Astrocyte of the spinal cord (primary cell): ENCODE measurements at places on chromosomes 13 and 19.

DNA sequence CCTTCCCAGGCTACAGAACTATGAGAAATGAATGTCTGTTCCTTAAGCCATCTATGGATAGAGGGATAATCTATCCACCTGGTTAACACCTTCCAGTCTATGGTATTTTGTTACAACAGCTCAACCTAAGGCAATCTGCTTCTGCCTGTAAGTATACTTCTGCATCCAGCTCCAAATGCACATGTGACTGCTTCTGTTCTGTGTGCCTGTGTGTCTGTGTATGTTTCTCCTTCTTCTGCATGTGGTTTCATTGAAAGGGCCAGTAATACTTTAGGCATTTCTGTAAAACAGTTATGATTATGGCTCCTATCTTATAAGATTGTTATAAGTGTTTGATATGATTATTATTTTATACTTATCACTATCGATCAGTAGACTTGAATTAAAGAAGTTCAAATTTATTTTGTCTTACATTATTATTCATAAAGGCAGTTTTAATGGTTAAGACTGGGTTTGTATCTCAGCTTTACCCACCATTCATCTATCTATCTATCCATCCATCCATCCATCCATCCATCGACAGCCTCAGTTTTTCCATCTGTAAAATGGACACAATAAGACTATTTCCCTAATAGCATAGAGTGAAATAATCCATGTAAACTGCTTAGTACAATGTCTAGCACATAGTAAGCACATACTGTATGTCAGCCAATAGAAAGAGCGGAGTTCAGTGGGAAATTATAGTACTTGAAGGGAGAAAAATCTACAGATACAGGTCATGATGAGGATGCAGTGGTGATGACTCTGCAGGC, 37.5 kb upstream of the TM9SF2 start:
- no peak for DNase-seq

DNA sequence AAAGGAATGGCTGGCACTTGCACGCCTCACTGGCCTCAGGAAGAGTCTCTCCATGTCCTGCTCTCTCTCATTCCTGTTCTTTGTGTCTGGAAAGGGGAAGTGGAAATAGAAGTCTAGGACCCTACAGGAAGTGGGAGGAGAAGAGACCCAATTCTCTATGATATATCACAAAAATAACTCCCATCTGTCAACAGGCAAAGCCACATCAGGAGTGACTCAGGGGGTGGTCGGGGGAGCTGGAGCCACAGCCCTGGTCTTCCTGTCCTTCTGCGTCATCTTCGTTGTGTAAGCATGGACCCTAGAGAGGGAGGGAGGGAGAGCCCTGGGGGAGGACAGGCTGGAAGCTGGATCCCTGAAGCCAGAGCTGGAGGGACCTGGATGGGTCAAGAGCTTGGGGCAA, 3.0 kb downstream of the SIGLEC9 start:
- no peak for DNase-seq

DNA sequence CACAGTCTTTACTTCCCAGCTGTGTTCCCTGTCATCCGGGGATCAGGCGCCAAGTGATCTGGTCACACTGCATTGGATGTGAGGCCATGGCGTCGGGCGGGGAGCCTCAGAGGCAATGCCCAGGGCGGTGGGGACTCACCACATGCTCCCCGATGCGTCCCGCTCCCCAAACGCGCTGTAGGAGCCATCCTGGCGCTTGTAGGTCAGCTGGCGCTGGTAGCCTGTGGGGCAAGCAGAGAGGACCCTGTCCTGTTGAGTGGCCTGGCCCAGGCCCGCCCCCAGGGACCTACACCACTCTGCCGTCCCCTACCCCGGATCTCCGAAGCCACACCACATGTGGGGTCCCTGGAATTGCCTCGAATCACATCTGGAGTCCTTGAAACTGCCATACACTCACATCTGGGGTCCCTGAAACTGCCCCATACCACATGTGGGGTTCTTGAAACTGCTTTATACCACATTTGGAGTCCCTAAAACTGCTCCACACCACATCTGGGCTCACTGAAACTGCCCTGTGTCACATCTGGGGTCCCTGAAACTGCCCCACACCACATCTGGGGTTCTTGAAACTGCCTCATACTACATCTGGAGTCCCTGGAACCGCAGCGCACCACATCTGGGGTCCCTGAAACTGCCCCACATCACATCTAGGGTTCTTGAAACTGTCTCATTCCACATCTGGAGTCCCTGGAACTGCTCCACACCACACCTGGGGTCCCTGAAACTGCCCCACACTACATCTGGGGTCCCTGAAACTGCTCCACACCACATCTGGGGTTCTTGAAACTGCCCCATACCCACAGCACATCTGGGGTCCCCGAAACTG, 33.2 kb downstream of the F2RL3 start:
- DNase-seq = no peak

DNA sequence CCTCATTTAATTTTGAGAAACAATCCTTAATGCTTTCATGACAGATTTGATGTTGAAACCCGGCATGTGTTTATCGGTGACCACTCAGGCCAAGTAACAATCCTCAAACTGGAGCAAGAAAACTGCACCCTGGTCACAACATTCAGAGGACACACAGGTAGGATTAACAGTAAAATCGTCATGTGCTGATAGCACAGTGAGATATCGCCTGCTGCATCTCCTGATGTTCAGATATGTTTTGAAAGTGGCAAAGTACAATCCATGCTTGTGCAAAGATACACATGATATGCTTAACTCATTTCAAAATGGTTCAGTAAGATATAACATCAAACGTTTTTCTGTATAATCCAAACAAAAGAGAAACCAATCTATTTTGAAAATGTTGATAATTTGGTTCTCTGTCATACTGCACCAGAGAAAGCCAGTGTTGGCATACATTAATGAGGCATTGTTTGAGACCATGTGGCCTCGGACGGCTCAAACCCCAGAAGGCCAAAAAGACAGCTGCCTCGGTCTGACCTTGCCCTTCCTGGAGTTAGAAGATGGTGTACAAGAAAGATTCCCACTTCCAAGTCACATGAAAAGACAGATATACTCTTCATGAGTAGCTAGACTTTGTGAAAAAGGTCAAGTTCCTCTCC, 76.2 kb downstream of the DHRS12 start:
- DNase-seq = no peak

- no peak for DNase-seq
Measured at GRCh38 chr19:42427313-42427712, at the start of gene LIPE. TSS of gene LIPE (minus strand) at chr19:42427388. CDS start at chr19:42427149, 239 bp downstream.

DNA sequence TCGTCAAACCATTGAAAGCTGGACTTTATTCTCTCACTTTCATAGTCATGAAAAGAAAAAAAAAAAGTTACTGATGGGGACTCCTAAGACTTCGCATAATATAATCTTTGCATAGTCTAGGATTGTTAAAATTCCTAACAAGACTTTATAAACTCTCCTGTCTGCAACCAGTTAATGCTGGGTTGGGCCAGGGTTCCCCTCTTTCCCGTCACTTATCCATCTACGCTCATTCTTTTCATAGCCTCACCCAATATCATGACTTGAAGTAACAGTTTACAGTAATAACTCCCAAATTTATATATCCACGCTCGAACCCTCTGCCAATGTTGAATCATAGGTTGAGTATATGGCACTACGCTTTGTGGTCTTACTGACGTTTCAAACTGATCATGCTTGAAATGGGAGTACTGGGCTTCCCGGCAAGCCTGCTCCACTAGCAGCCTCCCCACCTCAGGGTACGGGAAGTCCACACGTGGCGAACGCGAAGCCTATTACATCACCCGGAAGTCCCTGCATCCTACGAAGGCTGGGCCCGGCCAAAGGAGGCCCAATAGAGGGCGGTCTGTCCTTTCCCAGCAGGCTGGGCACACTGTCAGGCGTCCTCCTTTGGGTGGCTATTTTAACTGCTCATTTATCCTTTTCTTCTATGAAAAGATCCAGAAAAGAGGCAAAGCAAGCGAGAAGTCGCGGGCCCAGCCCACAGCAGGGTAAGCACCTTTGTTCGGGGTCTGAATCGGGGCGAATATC, 694 bp upstream of the ZNF460 start:
- peak; percentile 98 for DNase-seq

DNA sequence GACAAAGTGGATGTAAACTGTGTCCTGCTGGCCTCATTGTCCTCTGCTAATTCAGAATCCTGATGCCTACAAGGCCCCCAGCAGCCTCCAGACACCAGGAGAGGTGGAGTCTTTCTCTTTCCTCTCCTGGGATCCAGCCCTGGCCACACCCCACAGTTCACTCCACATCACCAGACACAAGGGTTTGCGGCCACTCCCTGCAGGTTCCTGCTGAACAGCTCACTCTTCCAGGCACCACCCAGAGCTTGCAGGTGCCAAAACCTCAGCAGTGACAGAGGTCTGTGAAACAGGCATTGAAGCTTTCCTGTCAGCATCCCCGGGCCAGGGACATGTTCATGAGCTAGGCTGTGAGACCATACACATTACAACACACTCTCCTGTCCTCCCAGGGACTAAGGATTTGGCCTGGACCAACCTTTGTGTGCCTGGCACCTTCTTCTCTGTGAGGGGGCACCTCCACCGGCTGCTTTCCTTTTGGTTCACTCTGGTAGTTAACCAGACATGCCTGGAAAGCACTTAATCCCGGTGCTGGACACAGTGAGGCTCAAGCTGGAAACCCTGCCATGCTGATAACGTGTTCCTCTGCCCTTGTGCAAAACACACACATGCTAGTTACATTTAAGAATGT, 11.1 kb upstream of the ATP12A start:
- DNase-seq = no peak

DNA sequence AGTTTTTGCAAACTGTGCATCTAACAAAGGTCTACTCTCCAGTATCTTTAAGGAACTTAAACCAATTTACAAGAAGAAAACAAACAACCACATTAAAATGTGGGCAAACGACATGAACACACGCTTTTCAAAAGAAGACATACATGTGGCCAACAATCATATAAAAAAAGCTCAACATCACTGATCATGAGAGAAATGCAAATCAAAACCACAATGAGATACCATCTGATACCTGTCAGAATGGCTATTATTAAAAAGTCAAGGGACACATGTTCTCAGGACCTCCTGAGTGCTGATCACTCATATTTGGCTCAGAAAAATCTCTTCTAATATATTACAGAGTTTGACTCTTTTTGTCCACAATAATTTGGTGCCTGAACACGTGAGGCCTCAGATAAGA, 14.2 kb upstream of the LILRB1 start:
- DNase-seq = no peak

DNA sequence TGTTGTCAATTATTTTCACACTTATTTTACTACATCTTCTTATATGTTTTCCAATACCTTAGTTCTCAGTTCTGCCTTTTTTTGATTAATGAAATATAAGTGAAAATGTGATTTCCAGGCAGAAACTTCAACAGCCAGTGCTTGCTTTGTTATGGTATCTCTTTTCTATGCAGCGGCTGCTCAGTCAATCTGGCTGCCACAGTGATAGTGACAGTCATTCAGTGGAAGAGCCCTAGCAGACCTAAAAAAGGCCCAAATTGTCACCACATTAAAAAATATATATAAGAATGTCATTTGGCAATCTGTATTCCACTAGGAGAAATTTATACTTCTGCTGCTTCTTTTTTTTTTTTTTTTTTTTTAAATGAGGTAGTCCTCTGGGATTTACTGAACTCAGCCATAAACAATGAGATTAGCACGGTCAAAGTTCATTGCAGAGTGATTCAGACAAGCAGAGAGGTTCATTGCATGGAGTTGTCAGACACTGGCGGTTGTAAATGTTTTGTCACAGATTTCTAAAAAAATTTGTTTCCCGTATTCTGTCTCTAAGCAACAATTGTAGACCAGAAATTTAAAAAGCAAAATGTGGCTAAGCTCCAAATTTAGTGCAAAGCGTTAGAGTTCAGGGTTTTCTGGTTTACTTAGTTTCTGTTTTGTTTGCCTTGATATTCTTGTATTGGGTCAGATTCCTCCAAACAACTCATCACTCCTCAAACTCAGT, 94.7 kb upstream of the PRR20A start:
- no peak for DNase-seq

- peak; percentile 27 for DNase-seq
Measured at GRCh38 chr13:97911311-97912138, 42.0 kb upstream of the IPO5 start.

GRCh38 chr13:113073942-113074341, 31.6 kb upstream of the F7 start:
- no peak for DNase-seq

GRCh38 chr19:35119091-35119490, 3.5 kb downstream of the FXYD3 start:
- no peak for DNase-seq

GRCh38 chr19:54451331-54451871, 2.4 kb downstream of the LENG8 start:
- peak; percentile 36 for DNase-seq

DNA sequence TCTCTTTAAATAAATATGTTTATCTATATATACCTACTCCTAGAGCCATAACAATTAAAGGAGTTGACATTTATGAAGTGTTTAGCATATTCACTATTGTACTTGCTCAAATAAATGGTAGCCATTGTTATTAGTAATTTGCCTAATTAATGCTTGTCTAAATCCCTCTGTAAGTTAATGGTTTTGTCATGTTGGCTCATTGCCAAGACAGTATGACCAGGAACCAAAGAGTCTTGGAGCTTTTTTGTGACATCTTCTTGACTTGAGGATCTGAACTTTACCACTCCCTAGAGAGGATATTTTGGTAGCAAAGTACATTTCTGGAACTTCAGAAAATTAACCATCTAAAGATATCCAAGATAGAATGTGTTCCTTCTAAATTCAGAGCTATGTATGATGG, 15.5 kb downstream of the FRY start:
- no peak for DNase-seq

DNA sequence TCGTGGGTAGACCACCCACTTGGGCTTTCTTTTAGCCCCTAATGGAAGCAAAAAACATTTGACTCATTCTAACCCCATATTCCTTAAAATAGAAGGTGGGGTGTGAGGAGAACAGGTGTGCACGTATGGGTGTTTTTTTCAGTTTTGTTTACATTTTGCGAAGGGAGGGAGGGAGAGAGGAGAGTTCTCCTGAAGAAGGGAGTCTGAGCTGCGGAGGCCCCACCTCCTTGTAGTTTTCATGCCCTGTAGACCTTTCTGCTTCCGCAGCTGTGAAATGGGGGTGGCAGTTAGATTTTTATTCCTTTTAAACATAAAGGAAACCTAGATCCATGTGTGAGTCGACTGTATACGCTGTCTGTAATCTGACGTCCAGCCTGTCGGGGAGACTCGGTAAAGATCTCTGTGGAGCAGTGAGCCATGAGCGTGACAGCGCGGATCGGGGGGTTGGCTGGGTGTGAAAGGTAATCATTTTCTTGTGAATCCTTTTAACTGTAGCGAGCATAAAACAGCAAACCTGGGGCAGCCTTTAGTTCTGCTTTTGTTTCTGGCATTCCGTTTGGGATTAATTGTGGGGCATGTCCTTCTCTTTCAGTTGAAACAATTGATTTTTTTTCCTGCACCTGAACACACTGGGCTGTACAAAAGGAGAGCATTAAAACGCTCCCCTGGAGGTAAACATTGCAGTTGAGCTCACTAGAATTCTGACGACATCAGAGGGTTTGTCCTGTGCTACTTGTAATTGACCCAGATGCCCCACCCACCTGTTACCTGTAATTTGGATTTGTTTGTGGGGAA, 2.3 kb downstream of the UPF1 start:
- no peak for DNase-seq

GRCh38 chr19:18000915-18001776, 6.8 kb upstream of the ARRDC2 start:
- DNase-seq = peak; percentile 90

GRCh38 chr19:17871032-17871877, 490 bp upstream of the SLC5A5 start:
- no peak for DNase-seq
